ENCODE measurements at places on chromosomes 7 and 10.
A peak's percentile ranks its signal among the peaks of the same experiment; 100 is the strongest.

- no peak for DNase-seq
Observed at GRCh38 chr10:31864834-31865518, 63.7 kb downstream of the ARHGAP12 start.

DNA sequence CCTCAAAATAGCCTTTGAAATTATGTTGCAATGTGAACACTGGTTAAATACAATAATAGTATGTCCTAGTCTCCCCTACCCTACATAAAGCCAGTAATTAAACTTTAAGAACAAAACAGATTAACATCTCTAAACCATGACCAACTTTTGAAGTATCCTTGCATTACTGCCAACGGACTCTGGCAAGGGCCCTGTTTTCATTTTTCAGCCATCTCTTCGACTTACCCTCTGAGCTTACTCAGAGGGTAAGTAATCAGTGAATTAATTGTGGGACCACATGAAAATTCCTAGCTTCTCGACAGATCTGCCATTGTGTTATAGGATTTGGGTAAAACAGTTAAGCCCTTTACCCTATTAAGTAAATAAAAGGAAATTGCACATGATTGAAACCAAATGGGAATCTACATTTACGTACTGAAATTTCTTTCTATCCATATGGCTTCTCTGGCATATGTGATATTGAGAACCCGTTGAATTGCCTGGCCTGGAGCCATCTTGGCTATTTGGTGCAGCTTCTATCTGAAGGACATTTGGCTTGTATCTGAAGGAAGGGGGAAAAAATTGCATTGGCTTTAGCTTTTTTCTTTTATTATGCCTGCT lies 39.6 kb downstream of the DYNC1I1 start:
- DNase-seq = peak; percentile 18

DNA sequence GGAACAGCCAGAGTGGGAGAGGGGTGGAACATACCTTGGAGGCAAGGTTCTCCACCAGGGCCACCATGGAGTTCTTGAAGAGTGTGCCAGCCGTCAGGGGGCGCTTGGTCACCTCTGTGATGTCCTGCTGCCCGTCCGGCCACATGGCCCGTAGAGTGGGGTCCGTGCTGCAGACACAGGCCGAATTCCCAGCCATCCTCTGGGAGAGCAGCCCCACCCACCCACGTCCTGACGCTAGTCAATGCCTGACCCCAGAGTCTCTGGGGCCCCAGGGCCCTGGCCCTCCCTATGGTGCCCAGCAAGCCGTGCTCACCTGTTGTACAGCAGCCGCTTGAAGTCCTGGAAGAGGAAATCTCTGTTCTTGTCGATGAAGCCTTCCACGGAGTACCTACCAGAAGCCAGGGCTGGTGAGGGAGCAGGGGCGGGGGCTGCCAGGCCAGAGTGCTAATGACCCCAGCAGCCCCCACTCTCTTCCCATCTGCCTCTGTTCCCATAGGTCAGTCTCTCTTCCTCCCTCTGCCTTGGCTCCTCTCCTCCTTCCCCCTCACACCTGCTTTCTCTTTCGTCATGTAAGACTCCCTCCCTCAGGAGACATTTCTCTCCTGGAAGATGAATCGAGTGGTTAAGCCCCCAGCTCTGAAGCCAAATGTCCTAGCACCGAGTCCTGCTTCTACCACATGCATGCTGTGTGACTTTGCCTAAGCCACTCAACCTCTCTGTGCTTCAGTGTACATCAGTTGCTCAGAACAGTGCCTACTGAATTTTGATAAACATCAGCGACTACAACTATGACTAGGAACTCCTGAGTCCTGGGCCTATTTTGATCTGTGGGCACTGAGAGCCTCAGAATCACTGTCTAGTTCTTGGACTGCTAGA lies 11.0 kb downstream of the MYO1G start:
- DNase-seq = no peak

DNA sequence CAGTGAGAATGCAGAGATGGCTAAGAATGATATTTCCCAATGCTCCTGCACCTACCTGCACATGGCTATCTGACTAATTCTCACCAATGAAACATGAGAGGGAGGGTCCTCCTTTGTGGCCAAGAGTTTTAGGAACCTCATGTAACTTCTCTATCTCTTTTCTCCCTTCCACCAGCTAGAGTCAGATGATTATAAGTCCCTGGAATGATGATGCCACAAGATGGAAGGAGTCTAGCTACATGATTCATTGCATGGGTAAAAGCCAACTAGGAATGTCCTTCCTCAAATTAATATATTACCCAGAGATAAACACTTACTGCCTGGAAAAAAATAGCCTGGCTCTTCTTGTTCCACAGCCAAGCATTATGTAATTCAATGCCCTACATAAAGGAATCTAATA lies 55.1 kb upstream of the AASS start:
- peak; percentile 6 for DNase-seq

- no peak for DNase-seq
Observed at GRCh38 chr7:73758581-73759138, 11.4 kb downstream of the CLDN3 start.

Measured in fibroblast of skin of right biceps (primary cell).